Activated CD4-positive, alpha-beta memory T cell treated with anti-CD3 and anti-CD28 coated beads for 36 hours (primary cell): ENCODE measurements at places on chromosomes 7 and 10. TPM values are rescaled to one million over a fixed set of nuclear protein-coding genes. Genes with fewer than 3 reads are reported as not detected.

The SEMA3A gene
- total RNA-seq: 0.59 TPM

The MRPL32 gene
- 63.6 TPM for total RNA-seq

The PCLO gene
- total RNA-seq: 0.02 TPM

The PIK3AP1 gene
- total RNA-seq: 3.4 TPM

The TMEM229A gene
- not detected for total RNA-seq

The AKR1C4 gene
- total RNA-seq: not detected

The EPHA1 gene
- total RNA-seq: 4.3 TPM

The ESYT2 gene
- total RNA-seq: 62.4 TPM

The PRLHR gene
- not detected for total RNA-seq
